ENCODE measurements at places on chromosomes 1 and 21.

DNA sequence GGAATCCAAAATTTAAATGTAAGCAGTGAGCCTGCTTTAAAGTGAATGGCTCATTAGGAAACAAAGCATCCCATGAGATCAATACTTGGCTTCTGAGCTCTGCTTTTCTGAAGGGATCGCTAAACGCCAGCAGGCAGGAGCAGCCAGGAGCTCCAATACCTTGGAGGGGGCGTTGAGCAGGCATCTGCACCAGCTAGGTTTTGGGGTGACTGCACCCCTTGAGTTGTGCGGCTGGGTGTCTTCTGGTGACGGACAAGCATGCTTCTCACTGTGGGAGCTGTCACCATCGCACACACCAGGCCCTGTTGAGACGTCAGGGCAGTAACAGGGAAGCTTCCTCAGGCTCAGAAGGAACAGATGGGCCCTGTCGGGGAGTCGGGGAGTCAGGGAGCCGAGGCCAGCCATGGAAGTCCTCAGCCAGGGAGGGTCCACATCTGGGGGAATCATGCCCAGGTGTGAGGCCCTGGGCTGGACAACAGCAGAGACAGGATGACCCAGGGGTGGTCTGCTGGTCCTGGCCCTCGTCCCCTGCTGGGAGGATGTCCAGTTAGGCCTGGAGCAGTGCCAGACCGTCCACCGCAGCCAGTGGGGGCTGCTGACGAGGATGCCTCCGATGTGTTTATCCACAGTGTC lies 57.9 kb upstream of the ADARB1 start:
- no peaks in the 10 kb centered on the region for H3K36me3 ChIP-seq
- DNase-seq: no peak
- no peak overlapping the region for H3K27ac ChIP-seq

DNA sequence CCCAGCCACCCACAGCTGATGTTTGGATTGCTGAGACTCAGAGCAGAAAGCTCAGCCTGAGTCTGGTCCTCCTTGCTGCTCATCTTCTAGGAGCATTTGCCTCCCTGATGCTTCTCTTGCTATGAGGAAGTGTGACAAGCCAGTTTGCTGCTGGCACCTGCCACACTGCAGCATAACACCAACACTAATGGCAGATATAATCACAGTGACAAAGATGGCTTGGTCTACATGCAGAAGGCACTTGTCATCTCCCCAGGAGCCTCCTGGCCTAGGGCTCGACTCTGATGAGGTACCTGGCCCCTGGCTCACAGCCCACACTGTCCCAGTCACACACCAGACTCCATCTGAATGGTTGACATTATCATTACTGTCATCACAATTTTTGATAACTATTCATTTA lies 13.9 kb upstream of the PSMB2 start:
- H3K27ac ChIP-seq: no peak overlapping the region
- H3K36me3 ChIP-seq: no peaks in the 10 kb centered on the region
- DNase-seq: no peak
- peaks cover 32% of the 10 kb centered on the region for H3K27me3 ChIP-seq
- H3K4me1 ChIP-seq: no peaks in the 10 kb centered on the region

- H3K27ac ChIP-seq: peak overlapping the region; percentile 88
- peaks cover 42% of the 10 kb centered on the region for H3K4me1 ChIP-seq
- peaks cover 20% of the 10 kb centered on the region for H3K27me3 ChIP-seq
- peak; percentile 85 for DNase-seq
- peak overlapping the region; percentile 89 for H3K4me3 ChIP-seq
These were observed 936 bp downstream of the ZBTB21 start for GRCh38 chr21:42009018-42009830.

DNA sequence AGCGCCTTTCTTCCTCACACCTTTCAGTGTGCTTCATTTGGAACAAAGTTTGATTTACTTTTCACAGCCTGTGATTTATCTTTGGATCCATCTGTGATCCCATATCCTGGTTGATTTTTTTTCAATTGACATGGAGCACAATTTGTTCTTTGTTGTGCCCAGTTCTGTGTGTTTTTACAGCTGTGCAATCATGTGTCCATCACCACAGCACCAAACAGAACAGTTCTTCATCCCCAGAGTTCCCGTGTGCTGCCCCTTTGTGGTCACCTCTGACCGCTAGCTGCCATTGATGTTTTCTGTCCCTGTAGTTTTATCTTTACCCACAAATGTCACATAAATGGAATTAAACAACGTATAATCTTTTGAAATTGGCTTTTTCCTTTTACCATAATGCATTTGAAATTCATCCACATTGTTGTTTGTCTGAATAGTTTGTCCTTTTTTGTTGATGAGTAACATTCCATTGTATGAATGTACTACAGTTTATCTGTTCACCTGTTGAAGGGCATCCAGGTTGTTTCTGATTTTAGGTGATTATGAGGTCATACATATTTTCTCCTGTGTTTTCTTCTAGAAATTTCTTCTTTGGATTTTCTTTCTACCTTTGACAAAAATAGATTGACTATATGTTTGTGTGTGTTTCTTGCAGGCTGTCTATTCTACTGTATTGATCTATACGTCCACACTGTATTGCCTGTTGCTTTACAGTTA lies 17.4 kb downstream of the MIGA1 start:
- no peaks in the 10 kb centered on the region for H3K4me1 ChIP-seq
- no peaks in the 10 kb centered on the region for H3K27me3 ChIP-seq
- no peak overlapping the region for H3K4me3 ChIP-seq
- peak; percentile 29 for DNase-seq
- no peak overlapping the region for H3K27ac ChIP-seq
- peaks cover 18% of the 10 kb centered on the region for H3K36me3 ChIP-seq

- H3K4me3 ChIP-seq: no peak overlapping the region
- no peak for DNase-seq
- H3K4me1 ChIP-seq: no peaks in the 10 kb centered on the region
- peaks cover 19% of the 10 kb centered on the region for H3K27me3 ChIP-seq
- no peaks in the 10 kb centered on the region for H3K36me3 ChIP-seq
These were observed 65.2 kb downstream of the NOS1AP start for GRCh38 chr1:162134646-162135045.

DNA sequence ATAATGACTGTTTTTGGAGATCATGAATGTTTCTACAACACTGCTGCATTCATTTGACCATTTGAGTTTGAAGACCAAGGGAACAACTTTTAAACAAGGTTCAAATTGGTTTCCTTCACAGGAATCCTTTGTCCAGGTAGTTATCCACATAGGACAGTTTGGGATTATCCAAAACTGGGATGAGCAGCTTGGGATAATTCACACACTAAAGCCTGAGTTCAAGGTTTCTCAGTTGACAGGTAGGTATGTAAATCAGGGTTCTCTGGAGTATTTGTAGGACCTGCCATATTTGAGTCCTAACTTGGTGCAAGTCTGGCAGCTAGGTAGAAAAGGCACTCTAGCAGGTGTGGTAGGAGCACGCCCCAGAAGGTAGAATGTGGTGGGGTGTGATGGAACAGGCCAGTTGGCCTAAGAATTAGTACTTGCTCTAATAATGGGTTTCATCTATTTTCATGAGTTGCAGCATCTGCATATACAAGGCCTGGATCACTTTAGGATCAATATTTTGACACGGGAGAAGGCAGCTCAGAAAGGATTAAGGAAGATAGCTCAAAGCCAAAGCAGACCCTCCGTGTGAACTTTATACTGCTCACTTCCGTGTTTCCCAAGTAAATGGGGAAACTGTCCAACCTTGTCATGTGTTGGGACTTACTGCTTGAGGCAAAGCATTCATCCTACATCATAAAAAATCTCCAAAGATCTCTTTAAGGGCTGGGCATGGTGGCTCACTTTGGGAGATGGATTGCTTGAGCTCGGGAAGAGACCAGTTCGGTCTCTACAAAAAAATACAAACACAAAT lies 14.1 kb upstream of the RAB42 start:
- H3K27me3 ChIP-seq: no peaks in the 10 kb centered on the region
- DNase-seq: peak; percentile 58
- peak overlapping the region; percentile 72 for H3K27ac ChIP-seq
- peaks cover 65% of the 10 kb centered on the region for H3K36me3 ChIP-seq

DNA sequence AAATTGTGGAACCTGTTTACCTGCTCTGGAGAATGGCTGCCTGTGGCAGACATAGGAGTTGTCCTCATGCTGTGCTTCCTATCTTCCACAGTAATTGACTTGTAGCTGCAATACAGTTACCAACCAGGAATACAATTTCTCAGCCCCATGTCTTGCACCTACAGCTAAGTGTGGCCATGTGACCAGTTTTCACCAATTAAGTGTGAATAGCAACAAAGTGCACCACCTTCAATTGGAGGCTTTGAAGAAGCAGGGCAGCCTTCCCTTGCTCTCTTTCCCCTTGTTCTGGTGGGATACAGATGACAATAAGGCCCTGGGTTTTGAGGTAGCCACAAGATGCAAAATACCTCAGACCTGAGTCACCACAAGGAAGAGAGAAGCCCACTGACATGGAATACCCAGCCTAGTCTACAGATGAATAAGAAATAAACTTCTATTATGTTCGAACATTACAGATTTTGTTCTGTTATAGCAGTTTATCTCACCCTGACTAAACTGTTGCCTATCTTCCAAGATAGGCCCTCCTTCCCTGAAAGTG lies 70.2 kb upstream of the S1PR1 start:
- H3K27ac ChIP-seq: peak overlapping the region; percentile 38
- DNase-seq: no peak
- H3K4me1 ChIP-seq: peaks cover 19% of the 10 kb centered on the region
- no peak overlapping the region for H3K4me3 ChIP-seq
- H3K27me3 ChIP-seq: no peaks in the 10 kb centered on the region

DNA sequence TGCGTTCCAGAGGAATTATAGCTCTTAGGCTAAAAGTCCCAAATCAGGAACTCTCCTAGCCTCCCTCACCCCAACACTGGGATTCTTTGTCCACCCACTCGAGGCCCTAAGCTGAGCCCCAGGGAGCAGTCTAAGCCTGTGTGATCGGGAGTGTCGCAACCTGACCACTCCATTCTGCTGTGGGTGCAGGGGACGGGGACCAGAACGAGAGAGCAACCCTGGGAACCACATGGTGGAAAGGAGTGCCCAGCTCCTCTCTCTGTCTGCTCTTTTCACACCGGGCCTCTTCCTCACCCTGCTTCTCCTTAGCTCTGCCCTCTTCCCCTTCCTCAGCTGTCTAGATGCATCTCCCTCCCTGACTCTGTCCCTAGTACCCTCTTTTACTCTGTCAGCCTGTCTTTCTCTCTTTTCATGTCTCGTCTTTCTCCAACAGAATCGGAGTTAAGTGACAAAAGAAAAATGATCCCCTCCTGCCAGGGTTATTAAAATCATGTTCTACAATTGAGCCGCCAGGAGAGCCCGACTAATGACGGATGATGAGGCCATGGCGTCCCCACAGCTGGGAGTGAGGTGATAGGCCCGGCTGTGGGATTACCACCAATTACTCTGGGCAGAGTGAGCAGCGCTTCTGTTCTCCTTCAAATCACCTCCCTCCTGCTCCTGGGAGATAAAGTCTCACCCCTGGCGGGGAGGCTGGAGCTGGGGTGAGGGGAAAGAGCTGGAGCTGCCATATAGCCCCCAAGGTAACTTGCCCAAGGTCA lies 34.5 kb upstream of the CSF3R start:
- H3K27me3 ChIP-seq: no peaks in the 10 kb centered on the region
- no peaks in the 10 kb centered on the region for H3K4me1 ChIP-seq
- no peaks in the 10 kb centered on the region for H3K36me3 ChIP-seq
- no peak overlapping the region for H3K4me3 ChIP-seq

- no peaks in the 10 kb centered on the region for H3K27me3 ChIP-seq
- DNase-seq: no peak
- peaks cover 42% of the 10 kb centered on the region for H3K36me3 ChIP-seq
- no peak overlapping the region for H3K4me3 ChIP-seq
These were observed 87.5 kb downstream of the COP1 start for GRCh38 chr1:176119549-176119948.

GRCh38 chr1:30692948-30693301 lies 30.5 kb downstream of the MATN1 start:
- H3K27ac ChIP-seq: no peak overlapping the region
- no peaks in the 10 kb centered on the region for H3K4me1 ChIP-seq
- H3K4me3 ChIP-seq: no peak overlapping the region
- peaks cover 7% of the 10 kb centered on the region for H3K27me3 ChIP-seq
- no peaks in the 10 kb centered on the region for H3K36me3 ChIP-seq
- DNase-seq: no peak

- peak overlapping the region; percentile 71 for H3K4me3 ChIP-seq
- no peaks in the 10 kb centered on the region for H3K27me3 ChIP-seq
- H3K36me3 ChIP-seq: peaks cover 17% of the 10 kb centered on the region
- peaks cover 17% of the 10 kb centered on the region for H3K4me1 ChIP-seq
These were observed 8.5 kb downstream of the GGPS1 start for GRCh38 chr1:235336903-235337302.

- no peak for DNase-seq
- no peaks in the 10 kb centered on the region for H3K4me1 ChIP-seq
- no peak overlapping the region for H3K27ac ChIP-seq
- peaks cover 33% of the 10 kb centered on the region for H3K27me3 ChIP-seq
These were observed 993 bp downstream of the PDZK1 start for GRCh38 chr1:145706086-145706664.

- H3K27me3 ChIP-seq: peaks cover 4% of the 10 kb centered on the region
- DNase-seq: no peak
- H3K27ac ChIP-seq: no peak overlapping the region
- no peaks in the 10 kb centered on the region for H3K4me1 ChIP-seq
These were observed 103.0 kb downstream of the NOS1AP start for GRCh38 chr1:162172311-162173102.

DNA sequence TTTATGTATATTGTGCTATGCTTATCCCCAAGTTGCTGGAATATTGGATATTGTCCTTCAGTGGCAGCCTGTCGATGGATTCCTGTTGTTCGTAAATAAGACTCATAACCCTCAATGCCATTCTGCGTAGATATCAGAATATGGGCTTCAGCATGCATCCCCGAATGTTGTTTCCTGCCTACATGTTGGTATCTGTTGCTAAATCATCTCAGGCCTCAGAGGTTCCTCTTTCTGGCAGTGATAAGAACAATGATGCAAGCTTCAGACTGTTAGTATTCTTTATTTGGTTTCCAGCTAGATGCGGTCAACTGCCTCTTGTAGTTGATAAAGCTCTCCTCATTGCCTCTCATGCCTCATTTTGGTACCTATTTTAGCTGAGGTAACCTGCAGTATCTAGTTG lies 2082.6 kb downstream of the MRPL39 start:
- H3K4me1 ChIP-seq: no peaks in the 10 kb centered on the region
- H3K4me3 ChIP-seq: no peak overlapping the region
- H3K27ac ChIP-seq: no peak overlapping the region
- no peaks in the 10 kb centered on the region for H3K27me3 ChIP-seq

DNA sequence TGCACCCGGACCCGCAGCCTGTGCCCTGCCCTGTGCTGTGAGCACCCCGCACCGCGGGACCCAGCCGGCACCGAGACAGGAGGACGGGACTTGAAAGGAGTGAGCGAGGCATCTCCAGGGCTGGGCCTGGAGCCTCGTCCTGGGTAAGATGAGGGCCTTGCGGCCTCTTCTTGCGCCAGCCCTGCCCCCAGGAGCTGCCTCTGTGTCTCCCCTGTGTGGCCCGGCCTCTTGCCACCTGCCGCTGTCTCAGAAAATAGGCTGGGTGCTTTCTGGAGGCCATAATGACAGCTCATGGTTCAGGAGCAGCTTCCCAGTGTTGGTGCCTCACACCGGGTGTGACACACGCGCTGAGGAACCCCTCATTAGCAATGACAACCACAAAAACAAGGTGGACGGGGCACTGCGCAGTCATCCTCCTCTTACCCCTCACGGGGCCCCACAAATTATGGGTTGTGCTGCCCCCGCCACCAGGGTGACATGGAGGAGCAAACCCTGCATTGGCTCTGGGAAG lies 161.5 kb upstream of the C1orf174 start:
- no peak overlapping the region for H3K27ac ChIP-seq
- no peak overlapping the region for H3K4me3 ChIP-seq
- H3K36me3 ChIP-seq: no peaks in the 10 kb centered on the region
- no peaks in the 10 kb centered on the region for H3K4me1 ChIP-seq
- no peak for DNase-seq

GRCh38 chr1:164905869-164906268 lies 346.9 kb downstream of the PBX1 start:
- no peaks in the 10 kb centered on the region for H3K4me1 ChIP-seq
- DNase-seq: no peak
- no peaks in the 10 kb centered on the region for H3K27me3 ChIP-seq
- H3K4me3 ChIP-seq: no peak overlapping the region

All from activated CD4-positive, alpha-beta T cell treated with anti-CD3 and anti-CD28 coated beads, Interleukin-2, amount 10 ng/mL, durations not matched to agents 24 days and 14 days (primary cell).